ENCODE measurements at places on chromosomes 7 and 10. TPM values are rescaled to one million over a fixed set of nuclear protein-coding genes. Genes with fewer than 3 reads are reported as not detected.

GRCh38 chr10:97197030-97197500, 11.3 kb upstream of the SLIT1 start:
- H3K4me3 ChIP-seq = no peak overlapping the region
- peaks cover 12% of the 10 kb centered on the region for H3K4me1 ChIP-seq
- no peak overlapping the region for H3K27ac ChIP-seq
- H3K36me3 ChIP-seq = no peaks in the 10 kb centered on the region
- no peak for DNase-seq
- H3K27me3 ChIP-seq = no peaks in the 10 kb centered on the region

DNA sequence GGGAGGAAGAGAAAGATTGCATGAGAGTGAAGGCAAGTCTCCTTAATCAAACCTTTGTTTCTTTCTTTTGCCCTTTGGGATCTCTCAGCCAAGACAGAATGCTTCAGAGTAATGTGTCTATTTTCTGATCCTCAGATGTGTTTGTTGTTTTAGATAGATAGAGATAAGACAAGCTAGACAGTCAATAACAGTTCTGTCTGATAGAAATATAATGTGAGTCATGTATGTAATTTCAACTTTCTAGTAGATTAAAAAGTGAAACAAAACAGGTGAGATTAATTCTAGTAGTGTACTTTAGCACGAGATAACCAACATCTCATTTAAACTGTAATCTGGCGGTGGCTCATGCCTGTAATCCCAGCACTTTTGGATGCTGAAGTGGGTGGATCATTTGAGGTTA, 159.2 kb downstream of the GATA3 start:
- H3K4me3 ChIP-seq = no peak overlapping the region
- no peaks in the 10 kb centered on the region for H3K27me3 ChIP-seq
- H3K27ac ChIP-seq = no peak overlapping the region
- H3K4me1 ChIP-seq = no peaks in the 10 kb centered on the region
- DNase-seq = no peak
- no peaks in the 10 kb centered on the region for H3K36me3 ChIP-seq

GRCh38 chr10:88386821-88387773, 196.0 kb downstream of the RNLS start:
- peak overlapping the region; percentile 16 for H3K27ac ChIP-seq
- peak overlapping the region; percentile 18 for H3K4me3 ChIP-seq
- no peaks in the 10 kb centered on the region for H3K36me3 ChIP-seq
- DNase-seq = no peak

DNA sequence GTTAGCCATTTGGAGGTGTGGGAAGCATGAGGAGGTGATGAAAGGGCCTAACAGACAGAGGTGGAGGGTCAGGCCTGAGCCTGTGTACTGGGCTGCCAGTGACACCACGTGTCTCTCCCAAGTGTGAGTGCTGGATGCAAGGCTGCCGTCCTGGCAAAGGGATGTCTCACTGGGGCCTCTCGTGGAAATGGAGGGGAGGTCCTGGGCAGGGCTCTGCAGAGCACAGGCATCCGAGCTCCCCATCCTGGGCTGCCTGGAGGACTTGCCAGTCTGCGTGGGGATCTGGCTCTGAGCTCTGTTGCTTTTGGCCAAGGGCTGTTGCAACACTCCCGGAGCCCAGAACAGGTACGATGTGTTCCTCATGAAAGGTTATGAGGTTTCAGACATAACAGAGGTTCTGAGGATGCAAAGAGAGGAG, 77.3 kb downstream of the GRK5 start:
- DNase-seq = no peak
- H3K27ac ChIP-seq = peak overlapping the region; percentile 46
- H3K27me3 ChIP-seq = no peaks in the 10 kb centered on the region

DNA sequence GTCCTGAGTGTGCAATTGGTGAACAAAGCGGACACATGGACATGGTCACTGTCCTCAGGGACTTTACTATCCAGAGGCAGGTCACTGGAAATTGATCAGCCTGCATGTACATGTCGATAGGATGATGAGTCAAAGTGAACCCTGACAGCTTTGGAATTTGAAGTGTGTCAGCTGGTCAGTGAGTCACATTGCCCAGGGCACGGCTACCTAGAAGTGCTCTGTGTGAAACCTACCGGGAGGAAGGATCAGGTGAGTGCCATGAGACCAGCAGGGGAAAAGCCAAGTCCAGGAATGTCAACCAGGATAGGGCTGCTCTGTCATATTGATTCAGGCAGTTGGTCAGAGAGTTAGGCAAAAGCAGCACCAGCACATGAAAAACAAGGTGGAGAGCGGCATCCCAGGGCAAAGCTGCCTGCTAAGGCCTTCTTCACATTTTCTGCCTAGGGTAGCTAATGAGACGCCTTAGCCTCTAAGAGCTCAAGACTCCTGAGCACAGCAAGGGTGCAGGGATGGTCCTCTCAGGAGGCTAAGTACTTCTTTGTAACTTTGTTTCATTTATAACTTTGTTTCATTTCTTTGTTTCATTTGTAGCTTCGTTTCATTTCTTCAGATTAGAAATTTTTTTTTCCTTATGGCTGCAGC, 19.4 kb upstream of the PDCD4 start:
- peak; percentile 75 for DNase-seq
- H3K27me3 ChIP-seq = no peaks in the 10 kb centered on the region
- H3K27ac ChIP-seq = no peak overlapping the region
- no peaks in the 10 kb centered on the region for H3K36me3 ChIP-seq
- H3K4me3 ChIP-seq = no peak overlapping the region
- H3K4me1 ChIP-seq = peaks cover 13% of the 10 kb centered on the region

DNA sequence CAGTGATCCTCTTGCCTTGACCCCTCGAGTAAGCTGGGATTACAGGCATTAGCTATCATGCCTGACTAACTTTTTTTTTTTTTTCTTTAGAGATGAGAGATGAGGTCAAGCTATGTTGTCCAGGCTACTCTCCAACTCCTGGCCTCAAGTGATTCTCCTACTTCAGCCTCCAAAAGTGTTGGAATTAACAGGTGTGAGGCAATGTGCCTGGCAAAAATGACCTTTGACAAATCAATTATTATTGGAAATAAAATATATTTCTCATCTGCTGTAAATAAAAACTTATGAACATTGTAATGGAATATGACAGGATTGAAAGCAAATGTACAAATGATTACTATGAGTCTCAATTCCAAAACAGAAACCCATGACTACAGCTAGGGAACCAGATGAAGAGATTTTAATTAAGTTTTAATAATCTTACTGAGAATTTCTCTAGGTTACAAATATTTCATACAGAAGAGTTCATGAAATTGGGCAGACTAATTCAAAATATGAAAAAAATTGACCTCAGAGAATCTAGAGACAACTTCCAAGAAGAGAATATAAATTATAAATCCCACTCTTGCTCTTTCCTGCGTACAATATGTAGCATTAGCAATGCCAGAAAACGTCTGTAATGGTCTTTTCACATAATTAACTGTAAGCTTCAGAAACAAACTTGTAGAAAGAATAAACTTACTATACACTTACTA, 414.7 kb downstream of the DGKB start:
- DNase-seq = no peak
- H3K36me3 ChIP-seq = no peaks in the 10 kb centered on the region
- H3K4me1 ChIP-seq = no peaks in the 10 kb centered on the region

Gene FGL2
- total RNA-seq = 10.5 TPM
